Suprapubic skin (tissue), 4 donors: ENCODE measurements at places on chromosomes 12 and 14. TPM values are rescaled to one million over a fixed set of nuclear protein-coding genes. Genes with fewer than 3 reads are reported as not detected.

ASCL1 gene
- not detected for total RNA-seq

DNA sequence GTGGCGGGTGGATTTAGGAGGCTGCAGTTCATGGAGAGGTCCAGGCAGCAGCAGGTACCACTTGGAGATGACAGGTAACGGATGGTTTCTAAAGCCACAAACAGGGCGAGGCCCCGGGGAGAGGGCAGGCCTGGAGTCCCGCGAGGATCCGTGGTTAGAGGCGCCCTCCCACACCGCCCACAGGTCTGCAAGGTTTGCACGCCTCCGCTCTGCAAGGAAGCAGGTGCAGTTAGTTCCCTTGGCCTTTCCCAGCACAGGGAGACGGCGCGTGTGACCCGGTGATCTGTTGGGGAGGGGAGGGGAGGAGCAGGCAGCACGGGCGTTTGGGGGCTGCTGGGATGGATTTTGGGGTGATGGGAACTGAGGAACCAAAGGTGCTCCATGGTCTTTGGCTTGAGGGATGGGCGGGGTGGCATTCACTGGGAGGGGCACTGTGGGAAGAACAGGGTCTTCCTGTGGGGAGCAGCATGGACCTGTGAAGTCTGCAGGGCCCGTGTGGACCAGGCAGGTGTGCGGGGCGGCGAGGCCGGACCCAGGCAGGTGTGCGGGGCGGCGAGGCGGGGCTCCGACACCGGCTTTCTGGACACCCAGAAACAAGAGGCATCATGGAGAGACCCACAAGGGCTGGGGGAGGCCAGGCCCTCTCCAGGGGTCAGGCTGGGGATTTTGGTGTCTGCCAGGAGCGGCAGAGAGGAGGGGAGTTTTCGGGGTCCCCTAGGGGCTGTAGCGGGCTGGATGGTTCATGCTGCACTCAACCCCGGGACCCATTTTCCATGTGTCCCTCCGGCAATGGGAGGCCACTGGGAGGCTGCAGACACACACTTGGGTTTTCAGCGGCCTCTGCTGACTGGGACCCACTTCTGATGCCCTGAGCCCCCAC lies 29.1 kb downstream of the NOC4L start:
- DNase-seq: no peak

DNA sequence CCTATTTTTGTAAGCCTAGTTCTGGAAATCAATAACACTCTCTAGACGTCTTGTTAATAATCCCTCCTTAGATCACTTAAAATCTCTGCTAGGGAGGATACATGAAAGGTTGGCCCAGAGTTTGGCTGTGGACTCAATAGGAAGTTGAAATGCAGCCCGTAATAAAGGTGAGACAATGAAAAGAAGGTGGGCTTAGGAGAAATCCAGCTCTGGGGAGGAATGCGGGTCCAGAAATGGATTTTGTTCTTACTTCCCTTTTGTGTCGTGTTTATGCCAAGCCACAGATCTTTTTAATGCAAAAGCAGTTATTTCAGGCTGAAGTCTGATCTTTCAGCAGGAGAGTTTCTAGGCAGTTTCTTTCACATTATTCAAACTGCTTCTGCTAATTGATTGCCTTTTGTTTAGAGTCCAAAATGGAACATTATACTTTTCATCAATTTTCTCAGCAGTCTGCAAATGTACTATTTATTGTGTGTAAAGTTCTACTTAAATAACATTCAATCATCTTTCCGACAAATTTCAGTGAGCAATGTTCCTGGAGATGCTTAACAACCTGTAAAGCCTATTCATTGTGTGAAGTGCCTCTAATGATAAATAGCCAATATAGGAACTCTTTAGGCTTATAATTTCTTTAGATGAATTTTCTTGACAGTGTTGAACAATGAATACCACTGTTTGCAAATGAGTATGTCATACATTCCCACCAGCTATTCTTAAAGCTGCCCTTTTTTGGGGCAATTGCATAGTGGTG lies 252.9 kb upstream of the KRR1 start:
- DNase-seq: no peak

- no peak for DNase-seq
Measured at GRCh38 chr14:24270537-24271133, 762 bp downstream of the RABGGTA start.

TSHR gene
- total RNA-seq: not detected

TBK1 gene
- total RNA-seq: 27.5 TPM

DNA sequence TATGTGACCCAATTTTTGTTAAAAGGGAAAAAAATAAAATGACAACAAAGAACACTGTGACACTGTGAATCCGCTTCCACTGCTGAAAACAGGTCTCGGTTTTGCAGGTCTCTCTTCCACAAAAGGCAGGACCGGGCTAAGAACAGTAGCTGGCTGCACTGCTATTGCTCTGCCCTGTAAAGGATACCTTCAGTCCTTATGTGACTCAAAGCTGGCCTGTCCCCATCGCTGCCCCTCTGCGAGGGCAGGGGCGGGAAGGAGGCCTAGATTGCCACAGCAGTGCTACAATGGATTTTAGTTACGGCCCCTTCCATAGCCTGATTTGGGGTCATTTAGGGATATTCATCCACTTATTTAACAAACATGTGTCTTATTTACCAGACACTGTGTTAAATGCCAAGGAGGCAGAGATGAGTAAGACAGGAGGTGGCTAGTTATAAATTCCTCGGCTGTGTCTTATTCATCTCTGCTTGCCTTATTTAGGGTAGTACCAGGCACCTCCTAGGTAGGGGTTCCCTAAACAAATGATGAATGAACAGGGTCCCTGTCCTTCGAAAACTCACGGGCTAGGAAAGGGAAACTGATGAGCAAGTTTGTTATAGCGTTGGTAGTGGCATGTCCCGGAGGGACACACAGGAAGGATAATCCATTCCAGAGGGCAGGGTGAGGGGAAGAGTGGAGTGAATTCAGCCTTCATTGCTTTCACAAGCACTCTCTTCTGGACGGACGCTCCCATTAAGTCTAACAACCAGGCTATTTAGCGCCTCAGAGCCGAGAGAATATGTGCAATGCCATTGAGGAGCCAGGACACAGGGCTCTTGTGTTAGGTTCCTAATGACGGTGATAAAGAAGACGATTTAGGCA lies 73.3 kb downstream of the EID3 start:
- peak; percentile 59 for DNase-seq

GRCh38 chr14:87601036-87601435 lies 391.9 kb downstream of the GALC start:
- no peak for DNase-seq
